Activated effector memory CD4-positive, alpha-beta T cell treated with anti-CD3 and anti-CD28 coated beads, Interleukin-2, amount 50 U/mL, for 16 hours (primary cell): ENCODE measurements at places on chromosomes 5 and 9.

- no peak for DNase-seq
These were observed 166.4 kb upstream of the RASA1 start for GRCh38 chr5:87101321-87101720.

- no peak for DNase-seq
These were observed 124.3 kb upstream of the SLC24A2 start for GRCh38 chr9:19913151-19913550.

DNA sequence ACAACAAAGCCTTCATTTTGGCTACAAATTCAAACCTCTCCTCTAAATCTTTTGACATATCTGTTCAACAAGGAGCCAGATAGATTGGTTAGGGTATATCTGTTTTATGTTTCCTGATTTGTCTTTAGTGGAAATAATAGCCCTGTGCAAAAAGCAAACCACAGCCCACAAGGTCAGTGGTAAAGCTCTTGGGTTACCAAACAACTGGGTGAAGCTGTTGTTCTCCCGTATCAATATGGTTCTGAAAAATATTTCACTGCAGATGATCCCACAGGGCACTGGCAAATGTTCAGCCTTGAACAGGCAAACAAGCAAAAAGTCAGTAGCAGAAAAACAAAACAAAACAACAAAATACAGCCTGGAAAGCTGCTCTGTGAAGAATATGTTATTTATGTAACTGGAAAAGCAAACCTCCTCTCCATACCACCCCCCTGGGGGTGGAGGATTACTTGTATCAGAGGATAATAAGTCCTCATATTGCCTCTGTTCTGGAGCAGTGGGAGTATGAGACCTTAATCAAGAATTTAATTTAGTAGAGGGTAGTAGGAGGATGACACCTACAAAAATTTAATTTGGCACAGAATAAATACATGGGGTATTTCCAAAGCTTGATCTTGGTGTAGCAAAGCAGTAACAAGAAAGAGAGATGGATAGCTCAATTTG lies 20.8 kb upstream of the PTBP3 start:
- DNase-seq = no peak

DNA sequence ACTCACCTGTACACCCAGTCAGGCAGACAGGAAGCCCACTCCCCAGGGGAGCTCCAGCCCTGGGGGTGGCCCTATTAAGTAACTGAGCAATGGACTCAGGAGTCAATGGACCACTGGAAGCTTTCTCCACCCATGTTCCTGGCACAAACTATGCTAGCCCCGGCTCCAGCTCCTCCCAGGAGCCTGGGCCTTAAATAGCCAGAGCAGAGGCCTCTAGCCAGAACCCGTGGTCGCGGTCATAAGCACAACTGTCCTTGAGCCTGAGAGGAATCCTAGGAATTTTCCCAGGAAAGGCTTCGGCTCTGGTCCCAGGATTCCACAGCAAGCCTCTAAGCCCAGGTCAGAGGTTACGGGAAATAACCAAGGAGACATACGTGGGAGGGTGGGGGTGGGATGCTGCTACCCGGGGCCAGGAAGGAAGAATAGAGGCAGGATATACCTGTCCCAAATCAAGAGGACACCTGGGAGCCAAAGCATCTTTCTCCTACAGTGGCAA lies 5.5 kb downstream of the SEPTIN8 start:
- DNase-seq = peak; percentile 39

- DNase-seq = no peak
These were observed 233.8 kb upstream of the MPDZ start for GRCh38 chr9:13513286-13513685.

DNA sequence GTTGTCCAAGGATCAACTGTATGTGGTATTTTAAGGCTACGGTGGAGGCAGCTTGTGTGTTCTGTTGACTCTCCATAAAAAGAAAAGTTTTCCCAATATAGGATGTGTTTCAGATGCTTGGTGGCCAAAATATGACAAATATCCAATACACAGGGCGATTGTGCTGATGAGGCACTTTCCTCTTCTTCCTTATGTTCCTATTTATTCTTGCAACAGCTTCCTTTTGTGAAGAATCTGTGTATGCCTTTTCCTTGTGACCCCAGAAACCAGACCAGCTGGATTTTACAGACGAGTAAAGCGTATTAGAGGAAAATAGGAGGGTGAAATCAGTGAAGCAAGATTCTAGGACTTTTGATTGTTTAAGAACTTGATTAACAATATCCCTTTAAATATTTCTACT lies 452.0 kb downstream of the DMAC1 start:
- DNase-seq = no peak

DNA sequence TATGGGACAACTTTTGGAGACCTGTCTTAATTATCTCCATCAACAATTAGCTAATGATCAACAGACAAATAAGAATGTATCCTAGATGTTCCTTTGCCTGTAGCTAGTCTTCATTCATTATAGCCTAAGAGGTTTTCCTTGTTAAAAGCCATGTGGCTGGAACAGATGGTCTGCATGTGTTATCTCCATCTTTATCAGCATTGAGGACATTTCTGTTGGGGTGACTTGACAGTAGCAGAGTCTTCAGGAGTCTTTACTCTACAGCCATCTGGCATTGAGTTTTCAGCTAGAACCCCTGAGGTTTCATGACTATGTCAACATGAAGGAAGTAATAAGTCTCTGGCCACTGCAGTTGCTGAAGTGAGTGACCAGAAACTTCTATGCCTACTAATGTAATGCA lies 106.6 kb upstream of the TLE4 start:
- no peak for DNase-seq

DNA sequence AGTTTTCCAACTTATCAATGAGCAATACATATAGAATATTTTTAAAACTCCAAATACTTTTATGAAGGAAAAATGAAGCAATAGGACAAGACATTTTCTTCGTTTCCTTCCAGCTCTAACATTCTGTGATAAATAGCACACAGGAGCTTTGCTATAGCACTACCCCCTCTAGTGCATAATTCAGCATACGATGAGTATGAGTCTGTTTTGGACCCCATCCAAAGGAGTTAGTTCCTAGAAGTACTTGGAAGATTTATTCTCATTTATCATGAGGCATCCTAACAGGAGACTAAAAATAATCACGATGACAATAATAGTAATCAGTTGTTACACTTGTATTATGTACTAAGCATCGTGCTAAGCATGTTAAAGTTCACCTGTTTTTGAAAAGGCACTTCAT lies 1061.3 kb upstream of the DMAC1 start:
- no peak for DNase-seq

- DNase-seq = no peak
These were observed 289.7 kb downstream of the PBX3 start for GRCh38 chr9:126036881-126037291.

- DNase-seq = no peak
These were observed 4.4 kb downstream of the PLK2 start for GRCh38 chr5:58455480-58455879.

- no peak for DNase-seq
These were observed 53.6 kb downstream of the GIN1 start for GRCh38 chr5:103066326-103066725.

GRCh38 chr5:154158379-154158737 lies 32.2 kb upstream of the GALNT10 start:
- DNase-seq = no peak

DNA sequence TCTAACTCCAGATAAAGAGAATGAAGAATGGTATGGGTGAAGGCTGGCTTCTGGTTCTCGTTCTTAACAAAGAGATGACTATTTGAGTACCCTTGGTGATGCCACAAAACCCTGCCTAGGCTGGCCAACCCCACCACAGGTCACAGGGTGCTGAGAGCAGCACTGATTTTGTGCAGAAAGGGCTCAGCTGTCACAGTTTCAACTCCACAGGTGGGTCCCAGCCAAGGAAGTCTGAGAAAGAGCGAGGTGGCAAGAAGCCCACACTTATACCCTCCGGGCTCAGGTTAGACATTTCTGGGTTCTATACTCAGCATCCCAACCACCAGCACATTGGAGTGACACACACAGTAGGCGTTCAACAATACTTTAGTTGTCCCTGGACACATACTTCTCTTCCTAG lies 118.1 kb downstream of the SLIT3 start:
- no peak for DNase-seq

DNA sequence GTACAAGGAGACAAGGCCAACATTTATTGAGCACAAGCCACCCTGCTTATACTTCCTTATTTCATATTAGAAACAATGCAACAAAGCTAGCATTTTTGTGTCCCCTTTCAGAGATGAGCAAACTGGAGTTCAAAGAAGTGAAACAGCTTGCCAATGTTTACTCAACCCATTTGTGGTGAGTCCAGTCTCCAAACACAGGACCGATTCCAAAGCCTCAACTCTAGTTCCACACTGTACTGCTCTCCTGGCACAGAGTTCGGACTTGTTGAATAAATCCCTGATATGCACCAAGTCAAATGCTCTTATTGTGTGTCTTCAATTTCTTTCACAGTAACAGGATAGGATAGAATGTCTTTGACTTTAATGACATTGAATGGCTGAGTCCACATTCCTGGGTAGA lies 604.8 kb upstream of the BRINP1 start:
- DNase-seq = no peak

- no peak for DNase-seq
These were observed 1057.2 kb upstream of the CDH10 start for GRCh38 chr5:25701936-25702335.

DNA sequence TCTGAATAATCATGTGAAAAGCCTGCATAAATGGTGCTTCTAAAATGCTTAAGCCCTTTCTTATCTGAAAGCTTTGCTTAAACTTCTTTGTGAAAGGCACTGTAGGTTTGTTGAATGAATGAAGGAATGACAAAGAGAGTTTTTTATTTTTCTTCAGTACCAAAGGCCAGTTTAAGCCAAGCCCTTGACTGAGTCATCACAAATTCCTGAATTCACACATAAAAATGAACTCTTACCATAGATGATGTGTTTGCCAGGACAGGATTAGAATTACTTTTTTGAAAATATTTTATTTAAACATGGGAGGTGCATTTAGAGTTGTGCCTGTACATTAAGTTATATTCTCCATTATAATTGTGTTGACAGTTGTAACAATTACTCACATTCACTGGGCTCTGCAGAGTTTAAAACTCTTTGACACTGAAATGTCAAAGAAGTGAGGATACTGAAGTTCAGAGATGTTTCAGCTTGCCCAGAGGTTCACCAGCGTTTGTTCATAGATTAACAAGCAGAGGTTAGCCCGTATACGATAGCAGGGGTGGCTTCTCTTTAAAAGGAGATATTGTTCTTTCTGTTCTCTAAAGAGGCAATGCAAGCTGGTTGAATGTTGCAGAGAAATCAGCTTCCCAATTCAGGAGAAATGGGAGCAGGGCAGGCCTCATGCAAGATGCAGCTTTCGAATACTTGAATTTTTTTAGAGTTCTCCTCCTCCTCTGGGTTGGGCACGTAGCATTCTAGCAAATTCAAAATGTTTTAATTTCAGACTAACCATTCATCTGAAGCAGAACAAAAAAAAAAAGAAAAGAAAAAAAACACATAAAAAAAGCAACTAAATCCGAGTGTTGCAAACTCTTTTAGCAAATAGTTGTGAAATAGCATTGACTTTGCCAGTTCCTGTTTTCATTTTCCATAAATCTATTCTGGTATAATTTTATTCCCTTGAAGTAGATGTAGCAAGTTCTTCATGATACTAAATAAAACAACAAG lies 358.7 kb upstream of the KLF4 start:
- no peak for DNase-seq

DNA sequence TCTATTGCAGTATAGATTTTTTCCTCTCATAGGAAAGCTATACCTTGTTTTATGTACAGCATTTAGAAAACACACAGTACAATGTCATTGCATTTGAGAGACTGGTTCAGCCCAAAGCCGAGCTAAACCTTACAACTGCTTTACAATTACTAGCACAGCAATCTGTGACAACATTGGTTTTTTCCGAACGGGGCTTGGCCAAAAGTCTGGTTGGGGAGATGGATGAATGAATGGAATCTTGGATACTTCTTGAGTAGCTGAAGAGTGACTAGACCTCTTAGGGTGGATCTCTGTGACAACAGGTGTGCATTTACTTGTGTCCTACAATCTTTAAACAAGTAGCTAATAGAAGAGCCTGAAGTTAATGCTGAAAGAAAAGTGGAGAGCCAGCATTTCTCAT lies 1.2 kb downstream of the SGCD start:
- DNase-seq = no peak

- DNase-seq = no peak
These were observed 19.6 kb downstream of the PTPA start for GRCh38 chr9:129130791-129131190.

DNA sequence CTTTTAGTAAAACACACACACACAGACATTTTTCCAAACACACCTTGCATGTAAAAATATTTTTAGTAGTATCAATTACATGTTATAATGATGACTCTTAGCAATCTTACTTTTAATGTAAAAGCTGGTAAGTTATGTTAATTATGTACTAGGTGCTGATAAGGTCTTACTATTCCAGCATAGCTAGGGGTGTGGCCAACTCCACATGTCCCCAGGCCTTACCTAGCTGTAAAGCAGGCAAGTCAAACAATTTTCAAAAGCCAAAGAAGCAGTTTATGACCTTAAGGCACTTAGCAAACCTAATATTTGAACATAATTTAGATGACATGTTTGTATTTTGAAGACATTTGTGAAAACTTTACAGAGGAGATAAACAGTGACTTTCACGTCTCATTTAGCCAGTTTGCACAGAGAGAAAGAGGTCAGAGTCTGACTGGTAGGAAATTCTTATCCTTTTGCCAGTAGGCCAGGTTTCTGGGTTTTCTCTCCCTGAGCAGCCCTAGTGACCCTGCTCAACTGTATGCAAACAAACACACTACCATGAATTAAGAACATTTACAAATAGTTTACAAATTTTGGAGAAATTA lies 26.5 kb upstream of the GPX3 start:
- no peak for DNase-seq

DNA sequence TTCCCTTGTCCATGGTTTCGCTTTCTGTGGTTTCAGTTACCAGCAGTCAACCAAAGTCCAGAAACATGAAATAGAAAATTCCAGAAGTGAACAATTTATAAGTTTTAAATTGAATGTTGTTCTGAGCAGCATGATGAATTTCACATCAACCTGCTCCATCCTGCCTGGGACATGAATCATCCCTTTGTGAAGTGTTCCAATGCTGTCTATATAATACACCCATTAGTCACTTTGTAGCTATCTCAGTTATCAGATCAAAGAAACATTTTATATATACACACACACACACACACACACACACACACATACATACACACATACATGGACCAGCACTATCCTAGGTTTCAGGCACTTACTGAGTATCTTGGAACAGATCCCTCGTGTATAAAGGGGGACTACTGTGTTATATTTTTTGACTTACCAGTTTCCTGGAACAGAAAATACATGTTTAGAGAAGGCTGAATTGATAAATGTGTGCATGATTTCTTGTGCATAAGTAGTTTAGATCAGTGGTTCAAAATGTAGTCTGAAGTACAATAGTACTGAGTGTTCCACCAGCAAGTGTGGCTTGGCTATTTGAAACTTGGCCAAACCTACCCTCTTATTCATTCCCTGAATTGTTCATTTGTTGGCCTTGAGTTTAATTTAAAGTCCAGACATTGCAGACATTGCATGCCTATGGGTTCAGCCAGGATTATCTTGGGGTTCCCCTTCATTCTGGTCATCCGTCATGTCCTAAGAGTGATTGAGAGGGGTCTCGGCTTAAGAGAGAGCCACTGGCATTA lies 510.0 kb downstream of the GADD45G start:
- DNase-seq = no peak

- no peak for DNase-seq
These were observed 1.5 kb downstream of the PCSK1 start for GRCh38 chr5:96431376-96432187.
